Immature natural killer cell (primary cell): ENCODE measurements at places on chromosomes 3 and 15.

GRCh38 chr3:55173504-55173903 lies 245.6 kb upstream of the LRTM1 start:
- DNase-seq = no peak

GRCh38 chr3:71099997-71100719 lies 483.4 kb downstream of the FOXP1 start:
- no peak for DNase-seq

DNA sequence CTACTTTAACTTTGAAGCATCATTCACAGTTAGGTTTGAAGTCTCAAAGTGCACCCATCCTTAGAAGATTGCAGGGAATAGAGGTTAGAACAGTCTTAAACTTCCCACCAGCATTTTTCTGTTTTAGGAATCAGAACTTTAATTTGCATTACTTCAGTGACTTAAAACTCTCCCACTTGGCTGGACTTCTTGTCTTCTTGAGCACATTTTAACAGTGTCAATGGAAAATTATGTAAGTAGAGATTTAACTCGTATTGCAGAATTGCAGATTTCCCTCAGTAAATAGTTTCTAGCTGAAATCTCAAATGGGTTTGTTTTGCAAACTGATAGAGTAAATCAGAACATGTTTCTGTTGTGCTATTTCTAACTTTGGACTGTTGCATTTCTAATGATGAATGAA lies 369.6 kb downstream of the OTOL1 start:
- DNase-seq = no peak

- peak; percentile 53 for DNase-seq
These were observed 25.7 kb downstream of the RPLP1 start for GRCh38 chr15:69478259-69478781.

DNA sequence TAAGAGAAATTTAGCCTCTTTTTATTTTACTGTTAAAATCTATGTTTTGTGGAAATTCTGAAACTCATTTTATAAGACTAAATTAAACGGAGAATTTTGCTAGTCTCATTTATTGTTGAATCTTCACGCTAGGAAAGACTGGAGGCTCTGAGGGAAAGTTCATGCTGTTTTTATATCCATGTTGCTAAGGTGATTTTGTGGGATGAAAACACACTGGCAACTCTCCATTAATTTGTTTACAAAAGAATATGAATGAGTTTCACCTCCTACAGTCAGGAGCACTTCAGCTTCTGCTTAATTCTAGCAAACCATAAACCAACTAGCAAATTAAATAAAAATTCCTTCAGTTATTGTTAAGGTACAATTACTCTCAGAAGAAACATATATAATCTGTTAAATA lies 195.4 kb downstream of the RAP2B start:
- no peak for DNase-seq
